ENCODE measurements at places on chromosomes 2 and 18. TPM values are rescaled to one million over a fixed set of nuclear protein-coding genes. Genes with fewer than 3 reads are reported as not detected.

DNA sequence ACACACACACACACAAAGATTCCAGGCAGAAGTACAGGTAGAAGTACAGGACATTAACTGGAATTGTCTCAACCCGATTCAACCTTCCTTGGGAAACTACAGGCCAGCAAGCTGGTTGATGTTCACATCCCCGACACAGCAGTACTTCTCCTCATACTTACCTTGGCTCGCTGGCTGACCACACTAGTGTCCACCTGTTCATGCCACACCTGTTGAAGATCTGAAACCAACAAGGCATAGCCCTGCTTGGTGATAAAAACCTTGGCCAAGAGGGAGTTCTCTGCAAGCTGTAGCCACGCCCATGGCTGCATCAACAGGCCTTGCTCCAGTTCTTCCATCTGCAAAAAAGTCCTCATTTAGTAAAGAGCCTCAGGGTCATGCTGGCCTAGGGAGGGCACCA, 2.6 kb downstream of the NHEJ1 start:
- DNase-seq = no peak

GRCh38 chr2:71000780-71001591, 6.3 kb upstream of the TEX261 start:
- no peak for DNase-seq

GRCh38 chr2:229081411-229081810, 189.7 kb downstream of the PID1 start:
- DNase-seq = no peak

DNA sequence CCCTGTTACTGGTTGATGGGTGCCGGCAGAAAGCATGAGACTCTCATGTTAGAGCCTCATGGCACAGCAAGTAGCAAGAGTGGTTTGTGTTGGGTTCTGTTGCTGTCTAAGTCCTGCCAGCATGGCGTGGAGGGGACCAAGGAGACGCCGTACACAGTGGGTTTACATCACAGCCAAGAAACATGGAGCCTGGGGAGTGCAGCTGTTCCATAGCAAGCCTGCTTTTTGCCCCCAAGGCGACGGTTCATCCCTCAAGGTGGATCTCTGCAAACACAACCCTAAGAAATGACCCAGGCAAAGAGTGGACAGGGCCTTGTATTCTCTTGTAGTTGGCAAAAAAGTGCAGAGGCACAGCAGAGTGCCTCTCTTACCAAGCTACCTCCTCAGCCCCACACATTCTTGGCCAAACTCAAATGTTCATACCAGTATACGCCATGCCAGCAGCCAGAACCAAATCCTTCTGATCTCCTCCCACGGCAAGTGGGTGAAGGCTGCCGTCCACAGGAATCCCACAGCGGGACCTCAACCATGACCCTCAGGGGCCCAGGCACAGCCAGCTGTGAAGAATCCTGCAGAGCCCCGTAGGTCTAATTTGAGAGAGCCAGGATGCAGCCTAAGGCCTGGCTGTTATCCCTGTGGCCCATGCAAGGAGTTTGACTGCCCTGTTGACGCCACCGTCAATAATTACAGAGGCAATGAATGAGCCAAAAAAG, 19.0 kb downstream of the SNED1 start:
- DNase-seq = no peak

DNA sequence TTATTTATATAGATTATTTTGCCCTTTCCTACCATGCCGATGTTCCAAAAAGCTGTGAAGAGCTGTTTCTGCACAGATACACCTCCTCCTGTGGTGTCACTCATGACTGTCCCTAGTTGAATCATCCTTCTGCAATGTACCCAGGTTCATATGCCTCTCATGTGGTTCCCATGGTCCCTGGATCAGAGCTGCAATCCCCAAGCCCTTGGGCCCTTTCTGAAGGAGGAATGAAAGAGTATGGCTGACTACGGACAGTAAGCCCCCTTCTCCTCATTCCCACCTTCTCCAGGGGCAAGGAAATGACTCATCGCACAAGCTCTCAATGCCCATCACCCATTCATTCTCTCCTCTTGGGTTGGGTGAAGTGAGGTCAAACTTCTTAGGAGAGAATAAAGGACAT, 63.9 kb upstream of the ACVR1 start:
- no peak for DNase-seq

The CD207 gene
- total RNA-seq = not detected

DNA sequence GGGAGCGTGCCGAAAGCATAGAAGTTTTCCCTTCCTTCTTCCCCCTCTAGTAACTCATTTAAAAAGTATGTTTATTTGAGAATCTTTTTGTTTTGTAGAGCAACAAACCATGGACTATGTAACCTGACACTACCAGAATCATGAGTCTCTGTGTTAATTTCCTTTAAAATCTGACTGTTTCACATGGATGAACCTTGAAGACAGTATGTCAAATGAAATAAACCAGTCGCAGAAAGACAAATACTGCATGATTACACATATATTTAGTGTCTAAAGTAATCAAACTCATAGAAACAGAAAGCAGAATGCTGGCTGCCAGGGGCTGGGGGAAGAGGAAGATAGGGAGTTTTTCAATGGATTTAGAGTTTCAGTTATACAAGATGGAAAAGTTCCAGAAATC, 32.3 kb downstream of the PTPN2 start:
- DNase-seq = no peak

GRCh38 chr2:68774569-68775271, 40.1 kb downstream of the ARHGAP25 start:
- DNase-seq = no peak

The PLA2R1 gene
- total RNA-seq = 1.6 TPM

DNA sequence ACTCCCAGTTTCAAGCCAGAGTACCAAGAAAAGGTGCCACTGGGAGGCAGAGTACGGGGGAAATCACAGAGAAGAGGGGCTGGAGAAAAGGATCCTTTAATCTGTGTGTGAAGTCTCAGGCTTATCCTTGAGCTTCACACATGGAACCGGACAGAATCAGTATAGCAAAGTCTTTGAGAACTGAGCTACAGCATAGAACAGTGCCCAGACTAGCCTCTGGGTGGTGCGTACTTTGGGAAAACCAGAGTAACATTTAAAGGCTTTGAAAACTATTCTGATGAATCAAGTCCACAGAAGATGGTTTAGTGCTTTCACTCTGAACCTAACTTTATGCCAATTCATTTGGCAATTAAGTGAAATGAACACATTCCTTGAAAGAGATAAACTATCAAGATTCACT, 83.1 kb downstream of the BABAM2 start:
- DNase-seq = no peak

GRCh38 chr2:71799013-71799575, 345.7 kb downstream of the DYSF start:
- no peak for DNase-seq

- no peak for DNase-seq
Measured at GRCh38 chr2:27655155-27655951, 8.1 kb downstream of the SUPT7L start.

GRCh38 chr2:219155054-219155644, 5.5 kb downstream of the NHEJ1 start:
- DNase-seq = peak; percentile 67

DNA sequence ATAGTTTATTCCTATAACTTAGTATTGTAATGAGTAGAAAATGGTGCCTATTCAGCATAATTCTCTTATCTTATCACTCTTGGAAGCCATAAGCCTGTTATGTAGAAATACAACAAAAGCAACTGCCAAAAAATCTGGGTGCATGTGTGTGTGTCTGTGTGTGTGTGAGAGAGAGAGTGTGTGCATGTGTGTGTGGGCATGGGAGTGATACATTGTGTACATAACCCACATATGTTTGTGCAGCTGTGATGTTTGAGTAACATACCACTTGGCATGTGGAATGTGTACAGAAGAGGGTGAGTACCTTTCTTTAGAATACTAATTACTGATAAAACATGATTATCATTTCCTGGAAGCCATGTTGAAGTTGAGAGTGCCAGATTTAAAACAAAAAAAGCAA, 642.3 kb upstream of the SYT4 start:
- no peak for DNase-seq

DNA sequence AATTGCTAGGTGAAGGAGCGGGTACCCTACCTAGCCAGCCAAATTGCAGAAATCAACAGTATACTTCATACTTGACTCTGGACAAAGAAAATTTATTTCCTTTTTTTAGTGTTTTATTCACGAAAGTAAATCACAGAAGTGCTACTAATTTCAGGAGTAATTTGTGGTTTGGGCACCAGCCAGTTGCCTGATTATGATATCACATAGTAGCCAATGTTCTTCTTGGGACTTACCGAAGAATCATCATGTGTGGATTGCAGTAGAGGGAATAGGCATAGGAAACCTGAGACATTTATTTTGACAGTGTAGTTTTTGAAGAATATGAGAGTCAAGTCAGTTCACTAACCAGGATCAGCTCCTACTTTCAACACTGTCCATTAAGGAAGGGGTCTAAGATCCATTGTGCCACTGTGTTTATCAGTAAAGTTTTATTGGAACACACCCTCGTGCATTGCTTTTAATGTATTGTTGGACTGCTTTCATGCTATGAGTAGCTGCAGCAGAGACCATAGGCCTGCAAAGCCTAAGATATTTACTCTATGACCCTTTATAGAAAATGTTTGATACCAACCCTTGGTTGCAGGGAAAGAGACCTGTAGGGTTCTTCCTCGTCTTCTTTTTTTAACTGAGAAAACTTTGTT, 32.1 kb downstream of the TNFRSF11A start:
- DNase-seq = no peak

DNA sequence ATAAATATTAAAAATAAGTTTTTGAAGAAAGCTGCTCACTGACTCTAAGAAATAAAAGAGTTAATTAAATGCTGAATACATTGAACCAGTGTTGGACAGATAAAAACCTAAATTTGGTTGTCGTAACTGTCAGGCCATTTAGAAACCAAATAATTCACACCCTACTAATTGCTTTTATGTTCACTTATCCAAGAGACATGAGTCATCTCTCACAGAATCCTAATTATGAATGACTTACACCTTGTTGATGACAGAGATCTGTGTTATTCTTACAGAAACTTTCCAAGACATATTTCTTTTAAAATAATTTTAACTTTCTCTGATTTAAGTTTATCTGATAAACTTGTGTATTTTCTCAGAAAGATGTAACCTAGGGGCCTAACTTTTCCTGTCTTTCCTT, 250.7 kb downstream of the IKZF2 start:
- DNase-seq = no peak

GRCh38 chr18:23238152-23238531, 102.9 kb downstream of the CABLES1 start:
- no peak for DNase-seq

GRCh38 chr2:175836361-175836760, 165.7 kb downstream of the LNPK start:
- no peak for DNase-seq

The CLEC4F gene
- not detected for total RNA-seq

- no peak for DNase-seq
Measured at GRCh38 chr2:111057721-111058120, 63.0 kb upstream of the BCL2L11 start.

- DNase-seq = no peak
Measured at GRCh38 chr2:128833664-128834027, 515.0 kb upstream of the HS6ST1 start.

The ALPG gene
- total RNA-seq = not detected

DNA sequence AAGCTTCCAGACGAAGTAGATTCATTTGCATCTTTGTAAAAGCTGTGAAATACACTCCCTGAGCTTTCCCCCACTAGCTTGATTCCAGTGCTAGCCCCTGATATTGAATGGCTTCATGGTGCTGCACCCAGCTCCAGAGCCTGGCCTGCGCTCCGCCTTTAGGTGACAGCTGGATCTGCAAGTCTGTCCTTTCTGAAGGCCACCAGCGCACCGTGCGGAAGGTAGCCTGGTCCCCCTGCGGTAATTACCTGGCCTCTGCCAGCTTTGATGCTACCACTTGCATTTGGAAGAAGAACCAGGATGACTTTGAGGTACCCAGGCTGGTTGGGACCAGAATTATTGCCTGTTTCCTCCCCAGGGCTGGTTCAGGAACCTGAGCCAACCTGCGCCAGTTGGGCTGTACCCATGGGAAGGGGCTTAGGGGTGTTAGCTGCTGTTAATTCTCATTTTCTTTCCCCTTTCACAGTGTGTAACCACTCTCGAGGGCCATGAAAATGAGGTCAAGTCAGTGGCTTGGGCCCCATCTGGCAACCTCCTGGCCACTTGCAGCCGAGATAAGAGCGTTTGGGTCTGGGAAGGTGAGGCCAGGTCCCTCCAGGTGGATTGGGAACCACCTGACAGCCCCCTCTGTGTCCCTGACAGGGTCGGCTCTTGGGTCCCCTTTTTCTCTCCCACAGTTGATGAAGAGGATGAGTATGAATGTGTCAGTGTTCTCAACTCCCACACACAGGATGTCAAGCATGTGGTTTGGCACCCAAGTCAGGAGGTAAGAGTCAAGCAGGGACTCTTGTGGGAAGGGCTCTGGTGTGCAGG, 1.3 kb downstream of the CIAO1 start:
- no peak for DNase-seq

DNA sequence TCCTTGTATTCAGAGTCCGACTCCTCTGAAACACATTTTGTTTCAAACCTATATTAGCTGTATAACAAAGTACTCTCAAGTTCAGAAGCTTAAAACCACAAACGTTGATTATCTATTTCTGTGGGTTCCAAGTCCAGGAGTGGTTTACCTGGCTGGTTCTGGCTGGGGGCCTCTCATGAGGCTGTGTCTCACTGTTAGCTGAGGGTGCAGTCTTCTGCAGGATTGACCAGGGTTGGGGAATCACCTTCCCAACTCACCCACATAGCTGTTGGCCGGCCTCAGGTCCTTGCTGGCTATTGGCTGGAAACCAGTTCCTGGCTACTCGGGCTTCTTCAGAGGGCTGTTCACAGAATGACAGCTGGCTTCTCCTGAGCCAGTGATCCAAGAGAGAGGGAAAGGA, 18.0 kb upstream of the ATIC start:
- DNase-seq = no peak

- DNase-seq = no peak
Measured at GRCh38 chr2:209380293-209380692, 43.6 kb upstream of the MAP2 start.

The DOCK10 gene
- total RNA-seq = 10.2 TPM

- no peak for DNase-seq
Measured at GRCh38 chr2:101440127-101440738, 34.7 kb downstream of the RFX8 start.

GRCh38 chr2:2524348-2524941, 193.4 kb upstream of the MYT1L start:
- no peak for DNase-seq

DNA sequence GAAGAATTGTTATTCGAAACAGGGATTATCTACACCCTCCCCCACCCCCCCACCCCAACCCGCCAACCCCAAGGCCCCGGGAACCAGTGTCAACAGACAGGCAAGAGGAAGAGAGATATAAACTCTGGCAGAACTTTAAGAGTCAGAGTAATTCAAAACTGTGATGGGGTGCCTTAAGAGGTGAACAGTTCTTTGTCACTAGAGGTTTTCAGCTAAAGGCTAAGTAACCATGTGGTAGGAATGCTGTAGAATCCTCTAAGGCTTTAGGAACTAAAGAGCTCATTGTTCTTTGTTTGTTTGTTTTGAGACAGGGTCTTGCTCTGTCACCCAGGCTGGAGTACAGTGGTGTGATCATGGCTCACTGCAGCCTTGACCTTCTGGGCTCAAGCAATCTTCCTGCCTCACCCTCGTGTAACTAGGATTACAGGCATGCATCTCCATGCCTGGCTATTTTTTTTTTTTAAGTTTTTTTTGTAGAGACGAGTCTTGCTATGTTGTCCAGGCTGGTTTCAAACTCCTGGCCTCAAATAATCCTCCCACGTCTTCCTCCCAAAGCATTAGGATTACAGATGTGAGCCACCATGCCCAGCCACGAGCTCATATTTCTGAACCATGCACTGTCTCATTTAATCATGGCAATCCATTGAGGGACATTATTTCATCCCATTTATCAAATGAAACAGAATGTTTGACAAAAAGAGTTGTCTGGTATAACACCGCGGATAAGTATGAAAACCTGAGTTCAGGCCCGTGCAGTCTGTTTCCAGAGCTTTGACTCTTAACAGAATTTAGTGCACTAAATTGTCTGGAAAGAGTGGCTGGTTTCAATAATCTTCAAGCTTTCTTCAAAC, 20.8 kb upstream of the TMEM17 start:
- no peak for DNase-seq

The MRPL30 gene
- 90.9 TPM for total RNA-seq
